ENCODE measurements at places on chromosomes 7 and 10.
A peak's percentile ranks its signal among the peaks of the same experiment; 100 is the strongest.

DNA sequence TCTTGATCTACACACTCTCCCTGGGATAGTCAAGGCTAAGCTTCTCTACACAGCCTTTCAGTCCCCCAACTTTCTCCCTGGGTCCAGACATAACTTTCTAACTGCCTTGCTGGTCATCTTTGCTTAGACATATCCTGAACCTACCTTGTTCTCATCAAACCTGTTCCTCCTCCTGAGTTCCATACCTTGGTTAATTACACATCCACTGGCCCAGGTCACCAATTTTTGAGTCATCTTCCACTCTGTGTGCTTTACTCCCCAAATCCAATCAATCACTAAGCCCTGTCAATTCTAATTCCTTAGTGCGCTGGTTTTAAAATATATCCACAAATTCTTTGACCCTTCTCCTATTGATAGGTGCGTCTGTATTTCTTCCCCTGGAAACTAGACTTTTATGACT, 107.0 kb downstream of the EVX1 start:
- no peak for DNase-seq

- no peak for DNase-seq
Measured at GRCh38 chr7:82056282-82056681, 286.4 kb upstream of the HGF start.

- DNase-seq: peak; percentile 25
Measured at GRCh38 chr7:7330997-7331396, 148.7 kb downstream of the C1GALT1 start.

DNA sequence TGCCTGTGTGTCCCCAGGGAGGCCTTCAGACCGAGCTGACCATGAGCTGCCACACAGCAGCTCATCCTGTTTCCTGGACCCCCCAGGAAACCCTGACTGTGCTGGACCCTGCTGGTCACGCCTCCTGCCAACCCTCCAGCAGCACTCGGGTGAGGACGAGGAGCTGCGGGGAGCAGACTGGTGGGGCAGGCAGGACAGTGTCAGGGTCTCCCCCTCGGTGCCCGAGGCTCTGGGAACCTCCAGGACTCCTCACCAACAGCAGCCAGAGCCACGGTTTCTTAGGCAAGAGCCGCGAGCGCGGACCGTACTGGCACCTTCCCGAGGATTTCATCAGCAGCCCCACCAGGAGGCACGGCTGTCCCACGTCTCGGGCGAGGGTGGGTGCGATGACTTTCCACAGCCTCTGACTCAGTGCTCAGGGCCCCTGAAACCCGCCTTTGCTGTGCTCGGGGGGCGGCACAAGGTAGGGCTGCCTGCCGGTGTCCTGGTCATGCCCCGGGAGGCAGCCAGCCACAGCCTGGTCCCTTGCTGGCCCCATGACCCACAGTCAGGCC, 186.9 kb downstream of the ELFN1 start:
- DNase-seq: no peak

DNA sequence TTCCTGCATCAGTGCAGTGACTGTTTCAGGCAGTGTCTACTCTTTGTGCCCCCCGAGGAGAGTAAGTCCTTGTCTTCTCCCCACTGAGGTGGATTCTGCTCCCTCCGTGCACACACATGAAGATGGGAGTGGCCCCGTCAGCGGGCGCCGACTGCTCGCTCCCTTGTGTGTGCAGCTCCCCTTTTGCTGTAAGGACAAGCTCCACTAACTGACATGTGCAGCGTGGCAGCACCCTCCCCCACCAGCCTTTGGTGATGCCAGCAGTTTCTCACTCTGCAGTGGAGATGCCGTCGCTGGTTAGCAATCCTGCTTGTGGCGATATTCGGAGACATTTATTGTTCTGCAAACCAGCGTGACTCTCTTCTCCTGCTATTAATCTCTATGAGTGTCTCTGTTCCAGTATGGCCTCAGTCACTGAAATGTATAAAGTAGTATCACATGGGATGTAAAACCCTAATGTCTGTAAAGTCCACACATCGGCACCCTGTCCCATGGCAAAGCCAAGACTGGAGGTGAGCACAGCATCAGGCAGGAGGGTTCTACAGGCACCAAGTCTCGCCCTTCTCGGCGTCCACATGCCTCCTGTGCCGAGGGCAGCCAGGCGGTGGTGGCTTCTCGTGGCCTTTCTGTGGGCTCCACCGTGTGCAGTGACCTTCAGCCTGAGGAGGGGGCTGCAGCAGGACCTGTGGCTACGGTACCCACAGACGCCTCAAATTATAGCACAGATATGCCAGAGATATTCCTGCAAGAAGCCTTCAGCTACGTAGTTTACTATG, 202.7 kb downstream of the EBF3 start:
- DNase-seq: no peak

- DNase-seq: peak; percentile 90
Measured at GRCh38 chr7:157411580-157411979, 74.8 kb downstream of the DNAJB6 start.

DNA sequence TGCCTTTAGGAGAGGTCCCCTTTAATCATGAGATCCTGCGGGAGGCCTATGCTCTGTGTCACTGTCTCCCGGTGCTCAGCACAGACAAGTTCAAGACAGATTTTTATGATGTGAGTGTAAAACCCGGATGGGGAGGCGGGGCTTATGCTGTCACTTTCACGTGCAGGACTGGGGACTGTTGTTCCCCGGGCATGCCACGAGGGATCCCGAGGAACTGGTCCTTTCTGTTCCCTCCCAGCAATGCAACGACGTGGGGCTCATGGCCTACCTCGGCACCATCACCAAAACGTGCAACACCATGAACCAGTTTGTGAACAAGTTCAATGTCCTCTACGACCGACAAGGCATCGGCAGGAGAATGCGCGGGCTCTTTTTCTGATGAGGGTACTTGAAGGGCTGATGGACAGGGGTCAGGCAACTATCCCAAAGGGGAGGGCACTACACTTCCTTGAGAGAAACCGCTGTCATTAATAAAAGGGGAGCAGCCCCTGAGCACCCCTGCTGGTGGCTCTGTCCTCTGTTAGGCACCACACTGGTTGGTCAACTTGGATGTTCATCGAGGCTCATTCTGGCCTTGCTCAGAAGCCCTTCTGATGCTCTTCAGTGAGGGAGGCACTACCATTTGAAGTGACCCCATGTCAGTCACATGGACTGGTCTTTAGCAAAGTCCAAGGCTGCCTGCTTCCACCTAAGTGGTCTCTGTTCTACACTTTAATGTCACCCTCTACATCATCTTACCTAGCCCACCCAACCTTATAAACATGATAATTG, 2.8 kb downstream of the COPS6 start:
- peak; percentile 79 for DNase-seq

GRCh38 chr10:86938260-86938659, 19.2 kb downstream of the MMRN2 start:
- no peak for DNase-seq

DNA sequence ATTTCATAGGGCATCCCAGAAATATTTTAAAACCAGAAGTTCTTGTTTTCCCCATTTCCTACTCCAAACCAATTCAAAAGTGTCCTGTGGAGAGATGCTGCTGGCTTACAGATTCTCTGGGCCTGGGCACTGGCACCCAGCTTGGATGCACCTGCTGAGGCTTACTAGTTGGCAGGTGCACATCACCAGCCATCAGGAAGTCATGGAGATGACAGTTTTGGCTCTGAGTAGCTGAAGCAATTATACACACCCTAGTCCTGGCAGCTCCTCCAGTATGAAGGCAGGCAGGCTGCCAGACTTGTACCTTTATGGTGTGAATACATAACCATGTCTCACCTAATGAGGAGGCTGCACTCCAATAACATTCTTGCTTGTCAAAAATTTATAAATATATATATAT, 276.6 kb upstream of the GHITM start:
- no peak for DNase-seq
